ENCODE measurements at places on chromosomes 16 and 17.

GRCh38 chr16:3266873-3267537 is 10.6 kb upstream of the MEFV start:
- peak; percentile 46 for DNase-seq

GRCh38 chr16:86958423-86958822 is 358.8 kb downstream of the C16orf95 start:
- no peak for DNase-seq

DNA sequence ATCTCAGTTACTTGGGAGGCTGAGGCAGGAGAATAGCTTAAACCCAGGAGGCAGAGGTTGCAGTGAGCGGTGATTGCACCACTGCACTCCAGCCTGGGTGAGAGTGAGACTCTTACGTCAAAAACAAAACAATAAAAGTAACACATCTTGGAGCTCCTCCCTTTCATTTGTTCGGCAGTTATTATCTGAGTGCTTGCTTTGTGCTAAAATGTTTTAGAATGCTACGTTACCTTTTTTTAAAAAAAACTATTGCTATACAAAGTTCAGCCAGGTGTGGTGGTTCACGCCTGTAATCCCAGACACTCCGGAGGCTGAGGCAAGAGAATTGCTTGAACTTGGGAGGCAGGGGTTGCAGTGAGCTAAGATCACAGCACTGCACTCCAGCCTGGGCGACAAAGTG is 15.8 kb downstream of the IST1 start:
- no peak for DNase-seq

DNA sequence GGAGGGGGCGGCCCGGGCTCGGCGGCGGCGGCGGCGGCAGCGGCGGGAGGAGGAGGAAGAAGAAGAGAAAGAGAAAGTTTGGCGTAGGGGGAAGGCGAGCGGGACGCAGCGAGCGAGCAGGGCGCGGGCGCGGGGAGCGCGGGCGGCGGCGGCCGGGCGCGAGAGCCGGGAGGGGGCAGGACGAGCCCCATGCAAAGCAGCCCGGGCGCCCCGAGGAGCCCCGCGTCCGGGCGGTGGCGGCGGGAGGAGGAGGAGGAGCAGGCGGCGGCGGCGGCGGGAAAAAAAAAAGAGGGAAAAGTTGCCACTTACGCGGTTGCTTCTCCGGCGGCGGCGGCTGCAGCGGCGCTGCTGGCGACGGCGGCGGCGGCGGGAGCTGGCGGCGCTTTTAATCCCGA is 10.3 kb upstream of the ZFHX3 start:
- DNase-seq, result no peak

DNA sequence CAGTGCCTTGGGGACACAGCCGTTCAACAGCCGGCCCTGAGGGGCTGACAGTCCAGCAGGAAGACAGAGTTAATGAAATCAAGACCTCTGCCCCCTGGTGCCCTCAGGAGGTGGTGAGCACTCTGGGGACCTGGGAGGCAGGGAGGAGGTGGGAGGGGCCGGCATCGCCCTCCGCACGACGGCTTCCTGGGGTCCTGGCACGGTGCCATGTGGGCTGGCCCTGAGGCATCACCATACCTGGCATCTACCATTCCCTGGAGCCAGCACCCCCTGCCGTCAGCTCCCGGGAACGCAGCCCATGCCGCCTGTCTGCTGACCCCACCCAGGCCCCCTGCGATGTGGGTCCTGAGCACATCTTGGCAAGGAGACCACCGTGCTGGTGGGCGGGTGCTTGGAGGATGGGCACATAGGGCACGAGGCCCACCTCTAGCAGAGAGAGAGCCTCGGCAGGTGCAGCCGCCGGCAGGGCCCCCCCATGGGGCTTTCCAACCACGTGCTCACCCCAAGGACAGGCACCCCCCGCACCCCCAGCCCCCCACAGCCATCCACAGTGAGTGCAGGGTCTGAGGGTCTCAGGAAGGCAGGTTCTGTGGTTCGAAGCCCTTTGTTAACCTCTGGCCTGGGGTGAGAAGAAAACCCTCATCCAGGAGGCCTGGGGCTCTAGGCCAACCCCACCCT is 52.5 kb downstream of the ZFPM1 start:
- peak; percentile 74 for DNase-seq

DNA sequence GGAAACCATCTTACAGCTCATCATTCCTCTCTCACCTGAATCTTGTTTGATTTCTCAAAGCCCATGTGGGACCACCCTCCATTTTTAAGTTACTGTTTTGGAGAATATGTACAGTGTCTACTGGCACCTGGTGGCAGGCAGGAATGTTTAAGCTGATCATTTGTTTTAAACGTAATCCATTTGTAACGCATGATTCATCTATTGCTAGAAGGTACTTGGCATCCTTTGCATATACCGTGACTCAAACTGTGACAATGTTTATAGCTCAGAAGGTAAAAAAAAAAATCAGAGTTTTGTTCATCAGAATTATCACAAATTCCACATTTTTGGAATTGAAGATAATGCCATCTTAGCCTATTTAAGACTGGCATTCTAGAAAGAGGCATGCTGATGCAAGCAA is 1007.5 kb upstream of the EEF2KMT start:
- DNase-seq, result no peak

GRCh38 chr16:11359370-11359769 is 14.1 kb downstream of the RMI2 start:
- DNase-seq, result no peak

GRCh38 chr17:36885771-36886377 is 51.4 kb upstream of the LHX1 start:
- no peak for DNase-seq

DNA sequence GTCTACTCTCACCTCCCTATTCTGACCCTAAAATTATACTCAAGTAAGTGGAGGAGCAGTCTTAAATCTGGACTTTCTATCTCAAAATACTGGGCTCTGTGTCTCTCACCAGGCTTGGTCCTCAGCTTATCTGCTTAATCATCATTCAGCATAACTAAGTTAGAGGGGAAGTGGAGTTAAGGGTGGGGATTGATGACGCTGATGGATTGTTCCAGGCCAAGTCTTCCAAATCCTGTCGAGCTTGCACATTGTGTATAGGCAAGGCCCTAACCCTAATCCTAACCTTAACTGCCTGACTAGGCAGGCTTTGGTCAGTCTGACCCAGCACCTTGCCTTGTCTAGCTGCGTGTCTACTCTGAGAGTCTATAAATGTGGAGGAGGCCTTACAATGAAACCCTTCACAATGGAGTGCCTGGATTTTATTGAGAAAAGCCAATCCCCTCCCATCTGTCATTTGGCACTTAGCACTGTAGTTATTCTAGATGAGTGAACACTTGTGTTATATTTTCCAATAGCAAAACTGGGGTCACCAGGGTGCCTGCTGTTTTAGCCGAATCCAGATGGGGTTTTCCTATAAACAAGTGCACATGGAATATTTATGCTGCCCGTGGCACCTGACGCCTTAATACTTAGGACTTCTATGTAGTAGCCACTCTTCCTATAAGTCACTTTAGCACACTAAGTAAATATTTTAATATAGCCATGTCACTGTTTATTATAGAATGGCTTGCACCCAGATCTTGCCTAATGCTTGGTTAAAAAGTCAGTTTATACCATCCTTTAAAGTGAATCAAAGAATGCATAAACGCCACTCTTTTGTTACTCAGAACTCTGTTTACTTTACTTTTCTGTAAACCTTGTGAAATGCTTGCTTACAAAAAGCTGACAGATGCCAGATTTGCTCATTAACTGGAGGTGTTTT is 193.2 kb upstream of the MYOCD start:
- DNase-seq, result no peak

DNA sequence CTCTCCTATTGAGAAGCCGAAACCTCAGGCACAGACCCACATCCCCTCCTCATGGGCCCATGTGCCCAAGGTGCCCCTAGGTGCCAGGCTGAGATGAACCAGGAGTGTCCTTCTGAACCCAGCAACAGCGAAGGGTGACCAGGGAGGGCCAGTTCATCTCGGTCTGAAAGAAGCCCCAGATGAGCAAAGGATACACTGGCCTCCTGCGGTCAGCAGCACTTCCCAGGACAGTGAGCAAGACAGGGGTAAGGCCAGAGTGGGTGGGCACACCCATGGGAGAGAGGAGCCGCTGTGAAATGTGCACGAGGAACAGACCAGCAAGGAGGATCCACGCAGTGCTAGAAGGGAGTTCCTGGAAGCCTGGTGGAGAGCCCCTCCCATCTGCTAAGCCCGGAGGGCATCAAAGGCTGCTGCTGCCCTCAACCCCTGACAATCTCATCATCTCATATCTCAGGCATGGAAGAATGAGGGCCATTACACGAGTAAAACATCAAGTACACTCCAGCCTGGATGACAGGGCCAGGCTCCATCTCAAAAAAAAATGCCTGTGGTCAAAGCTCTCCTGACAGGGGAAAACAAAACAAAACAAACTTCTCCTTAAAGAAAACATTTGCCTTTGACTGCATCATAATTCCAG is 3.3 kb upstream of the HBZ start:
- no peak for DNase-seq

GRCh38 chr17:31967648-31968047 is 30.8 kb downstream of the SUZ12 start:
- no peak for DNase-seq

DNA sequence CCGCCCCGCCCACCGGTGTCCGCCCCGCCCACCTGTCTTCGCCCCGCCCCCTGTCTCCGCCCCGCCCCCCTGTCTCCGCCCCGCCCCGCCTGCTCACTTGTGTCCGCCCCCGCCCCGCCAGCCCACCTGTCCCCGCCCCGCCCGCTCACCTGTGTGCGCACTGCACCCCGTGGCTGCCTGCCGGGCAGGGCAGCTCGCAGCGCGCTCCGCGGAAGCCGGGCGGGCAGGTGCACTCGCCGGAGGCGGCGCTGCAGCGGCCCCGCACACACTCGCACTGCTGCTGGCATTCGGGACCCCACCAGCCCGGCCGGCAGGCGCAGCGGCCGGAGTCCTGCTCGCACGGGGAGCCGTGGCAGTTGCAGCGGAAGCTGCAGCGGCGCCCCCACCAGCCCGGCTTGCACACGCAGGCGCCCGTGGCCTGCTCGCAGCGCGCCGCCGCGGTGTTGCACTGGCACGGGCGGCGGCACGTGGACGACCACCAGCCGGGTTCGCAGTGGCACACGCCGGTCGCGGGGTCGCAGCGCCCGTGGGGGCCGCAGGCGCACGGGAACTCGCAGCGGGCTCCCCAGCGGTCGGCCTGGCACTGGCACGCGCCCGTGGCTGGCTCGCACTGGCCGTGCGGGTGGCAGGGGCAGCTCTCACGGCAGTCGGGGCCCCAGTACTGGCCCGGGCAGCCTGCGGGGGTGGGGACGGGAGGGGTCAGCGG is 2.1 kb downstream of the SCARF1 start:
- peak; percentile 67 for DNase-seq

DNA sequence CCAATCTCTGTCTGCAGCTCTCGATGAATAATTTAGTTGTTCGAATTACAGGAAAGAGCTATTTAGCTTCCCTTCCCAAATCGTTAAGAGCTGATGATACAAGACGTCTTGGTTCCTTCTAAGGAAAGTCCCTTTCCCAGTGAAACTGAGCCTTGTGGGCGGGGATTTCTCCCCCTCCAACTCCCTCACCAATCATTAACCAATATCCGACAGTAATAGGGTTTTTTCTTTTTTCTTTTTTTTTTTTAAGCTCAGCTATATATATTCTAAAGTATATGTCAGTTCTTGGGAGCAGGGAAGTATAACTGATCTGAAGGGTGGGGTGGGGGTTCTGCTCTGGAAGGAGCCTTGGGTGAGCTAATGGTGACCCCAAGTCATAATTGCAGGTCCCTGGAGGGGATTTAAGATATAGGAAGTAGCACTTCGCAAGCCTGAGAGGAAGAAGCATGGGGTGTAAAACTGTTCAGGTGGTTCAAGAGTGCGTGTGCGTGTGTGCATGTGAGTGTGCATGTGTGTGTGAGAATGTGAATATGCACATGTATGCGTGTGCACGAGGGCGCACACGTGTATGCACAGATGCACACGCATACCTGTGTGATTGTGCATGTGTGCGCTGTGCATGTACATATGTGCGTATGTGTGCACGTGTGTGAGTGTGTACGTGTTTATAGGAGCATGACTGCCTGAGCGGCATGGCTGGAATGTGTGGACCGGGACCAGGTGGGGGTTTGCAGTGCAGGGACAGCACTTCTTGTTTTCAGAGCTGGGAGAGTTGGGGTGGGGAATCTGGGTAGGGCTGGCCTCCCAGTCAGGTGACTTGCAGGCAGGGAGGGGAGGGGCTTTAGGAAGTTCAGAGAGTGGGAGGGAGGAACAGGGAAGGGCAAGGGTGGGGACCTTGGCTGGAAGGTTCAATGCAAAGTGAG is 42.7 kb downstream of the SOCS3 start:
- no peak for DNase-seq

GRCh38 chr17:15006421-15007128 is 258.6 kb downstream of the PMP22 start:
- DNase-seq, result no peak

DNA sequence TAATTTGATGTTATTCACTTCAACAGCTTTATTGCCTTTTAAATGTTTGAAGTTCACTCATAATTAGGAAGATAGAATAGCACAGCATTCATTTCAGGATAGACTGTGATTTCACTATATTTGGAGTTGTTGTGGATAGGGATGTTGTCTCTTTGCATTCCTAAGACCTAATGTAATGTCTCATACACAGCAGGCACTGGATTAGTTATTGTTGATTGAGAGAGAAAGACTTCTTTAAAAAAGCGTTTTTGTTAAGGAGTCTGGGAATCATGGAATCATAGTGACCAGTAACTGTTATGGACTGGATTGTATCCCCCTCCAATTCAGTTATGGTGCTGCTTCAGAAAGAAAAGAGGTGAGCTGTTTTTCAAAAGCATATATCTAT is 122.0 kb downstream of the USP22 start:
- no peak for DNase-seq

- no peak for DNase-seq
Measured at GRCh38 chr16:88197481-88198456, 185.0 kb upstream of the ZNF469 start.

GRCh38 chr17:70022175-70022574 is 52.9 kb upstream of the KCNJ16 start:
- DNase-seq, result no peak

GRCh38 chr16:21167360-21167759 is 8.9 kb downstream of the LDAF1 start:
- DNase-seq, result no peak

DNA sequence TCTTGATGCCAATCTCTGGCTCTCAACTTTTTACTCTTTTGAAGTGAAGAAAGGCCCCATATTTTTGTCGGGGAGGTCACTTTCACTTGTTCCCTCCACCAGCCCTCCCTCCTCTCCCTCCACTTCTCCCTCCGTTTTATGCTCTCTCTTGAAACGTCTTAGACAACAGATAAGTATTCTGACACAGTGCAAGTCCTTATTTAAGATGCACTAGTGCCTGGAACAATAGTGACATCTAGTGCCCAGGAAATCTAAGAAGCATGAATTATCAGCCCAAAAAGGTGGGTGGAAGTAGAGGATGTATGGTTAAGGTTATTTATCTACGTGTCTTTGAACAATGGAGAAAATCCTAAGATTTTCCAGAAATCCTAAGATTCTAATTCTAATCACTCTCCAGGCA is 17.9 kb downstream of the PSME3IP1 start:
- peak; percentile 36 for DNase-seq

- DNase-seq, result peak; percentile 23
Measured at GRCh38 chr16:9092282-9092977, 986 bp downstream of the HAPSTR1 start.

- no peak for DNase-seq
Measured at GRCh38 chr16:1282324-1282973, 26.6 kb downstream of the TPSD1 start.
